Activated naive CD4-positive, alpha-beta T cell treated with anti-CD3 and anti-CD28 coated beads, Interleukin-2, amount 50 U/mL, for 72 hours (primary cell): ENCODE measurements at places on chromosomes 6 and 20. TPM values are rescaled to one million over a fixed set of nuclear protein-coding genes. Genes with fewer than 3 reads are reported as not detected.

GRCh38 chr20:52082612-52083011 lies 109.0 kb downstream of the ZFP64 start:
- DNase-seq: no peak

- no peak for DNase-seq
These were observed 383.8 kb upstream of the CITED2 start for GRCh38 chr6:139758209-139758611.

PLA2G7 gene
- not detected for total RNA-seq

BMP7 gene
- not detected for total RNA-seq

THBD gene
- total RNA-seq: not detected

DNA sequence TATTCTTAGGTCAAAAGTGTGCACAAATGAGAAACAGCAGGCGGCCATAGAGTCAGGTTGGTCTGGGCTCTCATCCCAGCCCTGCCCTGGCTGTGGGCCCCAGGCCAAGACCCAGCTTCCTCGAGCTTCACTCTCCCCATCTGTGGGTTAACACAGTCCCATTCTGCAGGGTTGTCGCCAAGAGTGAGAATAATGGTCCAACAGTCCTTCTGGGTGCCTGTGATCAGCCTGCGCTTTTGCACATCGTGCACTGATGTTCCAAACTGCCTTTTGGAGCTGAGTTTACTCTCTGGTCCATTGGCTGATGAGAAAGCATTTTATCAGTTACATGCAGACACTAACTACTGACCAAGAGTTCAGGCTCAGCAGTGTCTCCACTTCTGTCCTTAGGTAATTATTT lies 82.6 kb downstream of the INSM1 start:
- DNase-seq: no peak

DNA sequence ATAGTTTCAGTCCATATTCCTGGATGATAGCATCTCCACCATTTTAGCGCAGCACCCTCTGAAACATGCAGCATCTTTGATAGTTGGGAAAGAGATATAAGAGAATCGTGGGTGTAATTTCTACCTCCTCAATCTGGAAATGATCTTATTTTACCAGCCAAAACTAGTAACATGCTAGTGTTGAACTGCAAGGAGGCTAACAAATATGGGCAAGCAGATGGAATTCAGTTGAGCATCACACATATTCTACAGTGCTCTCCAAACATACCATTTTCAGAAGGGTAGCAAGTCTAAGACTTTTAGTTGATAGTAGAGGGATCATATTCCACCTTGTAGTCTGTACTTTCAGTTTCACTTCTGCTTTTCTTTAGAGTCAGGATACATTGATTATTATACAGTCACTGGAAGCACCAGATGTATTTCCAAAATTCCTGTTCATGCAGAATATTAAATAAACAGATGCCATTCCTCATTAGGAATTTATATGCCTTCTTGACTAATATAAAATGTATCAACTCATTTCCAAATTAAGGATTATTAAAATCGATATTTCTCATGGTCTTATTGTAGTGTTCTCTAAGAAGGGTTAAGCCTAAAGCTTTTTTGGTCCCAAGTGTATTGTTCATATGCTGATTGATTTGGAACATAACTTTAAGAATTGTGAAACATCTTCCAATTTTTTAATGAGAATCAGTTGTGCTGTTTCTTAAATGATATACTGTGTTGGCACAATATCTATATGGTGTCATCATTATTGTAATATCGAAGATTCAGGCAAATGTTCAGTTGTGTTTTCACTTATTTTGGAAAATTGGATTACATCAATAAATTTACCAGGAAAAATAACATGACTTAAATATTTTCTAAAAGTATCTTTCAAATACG lies 362.0 kb downstream of the CENPW start:
- DNase-seq: no peak
